ENCODE measurements at places on chromosomes 16 and 17.

DNA sequence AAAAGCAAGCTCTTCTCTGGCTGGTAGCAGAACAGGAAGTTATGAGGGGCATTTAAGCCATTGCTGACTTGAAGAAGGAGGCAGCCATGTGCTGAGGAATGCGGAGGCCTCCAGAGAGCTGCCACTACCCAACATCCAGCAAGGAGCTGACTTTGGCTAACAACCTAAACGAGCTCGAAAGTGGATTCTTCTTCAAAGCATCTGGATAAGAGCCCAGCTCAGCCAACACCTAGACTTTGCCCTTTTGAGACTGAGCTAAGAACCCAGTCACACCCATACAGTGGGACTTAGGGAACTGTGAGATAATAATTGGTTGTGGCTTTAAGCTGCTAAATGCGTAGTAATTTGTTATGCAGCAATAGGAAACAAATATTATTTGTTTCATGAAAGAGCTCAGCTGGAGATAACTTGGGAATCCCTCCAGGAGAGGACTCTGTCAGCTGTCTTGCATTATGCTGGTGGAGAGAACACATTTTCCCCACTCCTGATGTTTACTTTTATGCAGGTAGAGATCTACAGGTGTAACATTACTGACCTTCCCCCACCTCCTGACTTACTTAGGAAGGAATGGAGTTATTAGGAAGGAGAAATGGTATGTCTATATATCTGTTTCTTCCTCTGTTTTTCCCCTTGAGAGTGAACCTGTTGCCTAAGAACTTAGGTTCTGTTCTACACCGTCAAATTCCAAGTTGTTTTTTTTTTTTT is 52.7 kb upstream of the ZNF629 start:
- no peak for DNase-seq

- DNase-seq = no peak
Measured at GRCh38 chr17:70774339-70775117, 605.2 kb downstream of the KCNJ2 start.

DNA sequence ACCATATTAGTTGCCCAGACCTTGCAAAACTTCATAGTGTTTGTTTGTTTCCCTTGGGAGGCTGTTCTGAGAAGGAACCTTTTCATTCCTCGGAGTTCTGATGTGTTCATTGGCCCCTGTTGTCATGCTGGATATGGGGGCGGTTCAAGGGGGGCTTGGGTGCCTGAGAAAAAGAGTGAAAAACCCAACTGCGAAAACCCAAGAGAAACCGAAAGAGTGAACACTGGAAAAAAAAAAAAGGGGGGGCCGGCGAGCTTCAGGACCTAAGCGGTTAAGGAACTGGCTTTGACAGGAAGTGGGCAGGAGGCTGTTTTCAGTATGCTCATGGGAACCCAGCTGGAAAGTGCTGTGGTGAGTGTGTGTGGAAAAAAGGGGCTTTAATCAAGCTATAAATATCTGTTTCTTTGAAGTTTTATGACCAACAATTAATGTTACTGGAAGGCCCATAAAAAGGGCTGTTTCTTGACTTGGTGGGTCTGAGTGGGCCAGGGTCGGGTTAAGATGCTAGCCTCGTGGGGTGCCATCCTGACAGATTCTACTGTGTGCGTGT is 510.7 kb downstream of the MAF start:
- DNase-seq = peak; percentile 99

DNA sequence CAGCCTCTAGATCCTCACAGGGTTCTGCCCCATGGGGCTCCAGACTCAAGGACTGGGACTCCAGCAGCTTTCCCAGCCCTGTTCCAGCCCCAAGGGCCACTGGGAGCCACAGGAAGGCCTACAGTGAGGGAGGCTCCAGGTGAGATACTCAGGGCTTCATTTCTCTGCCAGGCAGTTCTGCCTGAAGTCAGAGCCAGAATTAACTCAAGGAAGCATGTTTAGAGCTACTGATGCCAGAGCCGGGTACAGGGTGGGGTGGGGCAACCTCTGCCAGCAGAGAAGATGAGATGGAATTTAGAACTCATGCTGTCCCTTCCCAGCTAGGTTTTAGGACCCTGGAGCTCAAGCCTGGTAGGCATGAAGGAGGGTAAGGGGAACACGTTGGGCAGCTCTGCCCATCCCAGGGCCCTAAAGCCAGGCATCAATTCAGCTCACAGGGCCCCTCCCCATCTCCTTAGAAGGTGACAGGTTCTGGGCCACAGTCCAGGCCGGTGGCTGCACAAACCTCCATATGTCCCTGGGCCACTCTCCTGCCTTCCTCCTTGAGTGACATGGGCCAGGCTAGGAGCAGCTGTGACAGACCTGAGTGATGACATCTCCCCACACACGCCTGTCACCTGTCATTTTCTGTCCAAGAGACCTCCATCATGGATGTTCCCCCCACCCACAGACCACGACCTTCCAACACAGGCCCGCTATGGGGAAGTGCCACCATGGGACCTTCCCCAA is 24.5 kb upstream of the SPPL2C start:
- DNase-seq = no peak

- DNase-seq = no peak
Measured at GRCh38 chr16:10352262-10352661, 33.6 kb upstream of the ATF7IP2 start.

DNA sequence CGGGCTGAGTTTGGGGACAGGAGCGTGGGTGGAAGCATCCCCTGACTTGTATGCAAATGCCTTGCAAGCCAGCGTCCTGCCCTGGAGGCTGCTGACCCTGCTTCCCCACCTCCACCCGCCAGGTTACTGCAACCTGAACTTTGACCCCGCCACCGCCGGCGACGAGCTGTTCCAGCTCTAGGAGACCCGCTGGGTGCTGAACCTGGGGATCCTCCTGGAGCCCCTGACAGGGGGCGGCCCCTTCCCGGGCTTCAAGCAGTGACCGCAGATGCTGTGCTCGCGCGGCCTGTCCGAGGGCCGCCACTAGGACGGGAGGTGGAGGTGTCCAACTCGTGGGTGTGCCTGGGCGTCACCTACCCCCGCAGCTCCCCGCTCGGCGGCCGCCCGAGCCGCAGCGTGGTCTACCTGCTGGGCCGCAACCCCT is 10.7 kb upstream of the SLC16A5 start:
- DNase-seq = no peak

- no peak for DNase-seq
Measured at GRCh38 chr17:40418428-40418706, 671 bp upstream of the TOP2A start.

DNA sequence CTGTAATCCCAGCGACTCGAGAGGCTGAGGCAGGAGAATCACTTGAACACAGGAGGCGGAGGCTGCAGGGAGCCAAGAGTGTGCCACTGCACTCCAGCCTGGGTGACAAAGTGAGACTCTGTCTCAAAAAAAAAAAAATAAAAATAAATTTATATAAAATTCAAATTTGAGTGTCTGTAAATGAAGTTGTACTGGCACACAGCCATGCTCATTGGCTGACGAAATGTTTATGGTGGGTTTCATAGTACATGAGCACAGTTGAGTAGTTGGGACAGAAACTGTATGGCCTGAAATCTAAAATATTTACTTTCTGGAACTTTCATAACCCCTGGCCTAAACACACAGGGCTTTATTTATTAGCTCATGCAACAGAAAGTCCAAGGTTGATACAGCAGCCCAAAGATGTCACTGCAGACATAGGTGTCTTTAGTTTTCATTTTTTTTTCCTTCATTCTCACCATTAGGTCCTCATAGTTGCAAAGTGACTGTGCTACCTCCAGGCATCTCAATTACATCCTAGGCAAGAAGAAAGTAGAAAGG is 355.3 kb downstream of the SLC39A11 start:
- no peak for DNase-seq

DNA sequence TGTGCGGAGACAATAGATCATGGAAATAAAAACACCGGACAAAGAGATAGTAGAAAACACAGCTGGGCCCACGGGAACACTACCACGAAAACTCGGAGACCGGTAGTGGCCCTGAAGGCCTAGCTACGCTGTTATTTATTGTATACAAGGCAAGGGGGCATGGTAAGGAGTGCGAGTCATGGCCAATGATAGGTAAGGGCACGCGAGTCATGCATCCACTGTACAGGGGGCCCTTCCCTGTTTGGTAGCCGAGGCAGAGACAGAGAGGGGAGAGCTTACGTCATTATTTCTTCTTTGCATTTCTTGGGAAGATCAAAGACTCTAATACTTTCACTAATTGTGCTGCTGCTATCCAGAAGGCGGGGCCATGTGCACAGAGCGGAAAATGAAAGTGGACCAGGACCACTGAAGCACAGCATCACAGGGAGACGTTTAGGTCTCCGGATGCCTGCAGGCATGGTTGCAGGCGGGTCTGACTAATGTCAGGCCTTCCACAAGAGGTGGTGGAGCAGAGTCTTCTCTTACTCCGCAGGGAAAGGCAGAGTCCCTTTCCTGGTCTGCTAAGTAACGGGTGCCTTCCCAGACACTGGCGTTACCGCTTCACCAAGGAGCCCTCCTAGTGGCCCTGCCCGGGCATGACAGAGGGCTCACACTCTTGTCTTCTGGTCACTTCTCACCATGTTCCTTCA is 74.4 kb upstream of the ARL4D start:
- no peak for DNase-seq

- DNase-seq = no peak
Measured at GRCh38 chr16:67237396-67238277, 9.6 kb downstream of the FHOD1 start.

GRCh38 chr16:88403794-88404581 is 21.2 kb downstream of the ZNF469 start:
- no peak for DNase-seq

- DNase-seq = no peak
Measured at GRCh38 chr16:52557236-52557635, 10.3 kb upstream of the TOX3 start.

- no peak for DNase-seq
Measured at GRCh38 chr16:79725051-79725450, 124.5 kb upstream of the MAF start.

- DNase-seq = no peak
Measured at GRCh38 chr17:32586666-32587065, 99.9 kb downstream of the CDK5R1 start.

DNA sequence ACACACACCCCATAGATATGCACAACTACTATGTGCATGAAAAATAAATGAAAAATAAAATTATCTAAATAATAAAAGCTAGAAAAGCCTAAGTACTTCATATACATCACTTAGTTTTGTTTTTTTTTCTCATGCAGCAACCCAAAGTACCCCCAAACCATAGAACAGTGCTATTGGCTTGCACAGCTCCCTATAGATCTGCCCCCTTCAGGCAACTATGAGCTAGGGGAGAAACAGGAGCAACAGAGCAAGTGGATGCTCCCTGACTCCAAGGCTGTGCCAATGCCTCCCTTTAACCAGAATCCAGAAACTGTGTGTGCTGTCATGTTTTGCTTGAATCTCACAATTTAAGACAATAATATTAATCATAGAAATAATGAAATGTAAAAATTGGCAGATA is 605.5 kb downstream of the TOX3 start:
- no peak for DNase-seq

DNA sequence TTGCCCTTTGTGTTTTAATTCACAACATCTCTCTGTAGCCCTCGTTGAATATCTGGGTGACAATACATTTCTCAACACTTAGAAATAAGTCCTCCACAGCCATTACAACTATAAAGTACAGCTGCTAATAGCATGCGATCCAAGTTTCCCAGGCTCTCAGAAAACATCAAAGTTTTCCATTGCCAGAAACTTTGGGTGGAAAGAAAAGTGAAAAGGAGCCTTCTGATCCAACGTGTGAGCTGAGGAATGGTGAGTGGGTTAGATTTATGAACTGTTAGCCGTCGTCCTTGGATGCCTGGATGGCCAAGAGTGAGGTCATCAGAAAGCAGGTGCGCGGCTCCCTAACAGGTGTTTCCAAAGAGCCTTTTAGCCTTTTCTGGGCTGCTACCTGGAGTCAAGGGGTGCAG is 258.0 kb downstream of the PMP22 start:
- DNase-seq = no peak

DNA sequence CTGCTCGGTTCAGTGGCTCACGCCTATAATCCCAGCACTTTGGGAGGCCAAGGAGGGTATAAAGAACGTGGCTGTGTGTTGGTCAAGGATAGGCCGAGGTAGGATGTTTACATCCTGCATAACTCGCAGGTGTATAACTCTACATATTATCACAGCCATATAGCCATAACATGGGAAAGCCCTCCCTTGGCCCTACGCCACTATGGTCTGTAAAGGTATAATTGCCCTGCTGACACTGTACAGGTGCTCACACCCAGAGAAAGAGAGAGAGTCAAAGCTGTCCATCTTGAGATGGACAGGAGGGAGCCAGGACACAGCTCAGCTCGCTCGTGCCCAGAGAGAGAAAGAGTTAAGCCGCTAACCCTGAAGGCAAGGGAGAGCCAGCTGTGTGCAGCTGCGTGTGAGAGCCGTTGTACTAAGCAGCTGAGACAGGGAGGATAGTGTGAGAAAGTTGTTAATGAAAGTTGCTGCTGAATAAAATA is 30.4 kb upstream of the DHX8 start:
- no peak for DNase-seq

DNA sequence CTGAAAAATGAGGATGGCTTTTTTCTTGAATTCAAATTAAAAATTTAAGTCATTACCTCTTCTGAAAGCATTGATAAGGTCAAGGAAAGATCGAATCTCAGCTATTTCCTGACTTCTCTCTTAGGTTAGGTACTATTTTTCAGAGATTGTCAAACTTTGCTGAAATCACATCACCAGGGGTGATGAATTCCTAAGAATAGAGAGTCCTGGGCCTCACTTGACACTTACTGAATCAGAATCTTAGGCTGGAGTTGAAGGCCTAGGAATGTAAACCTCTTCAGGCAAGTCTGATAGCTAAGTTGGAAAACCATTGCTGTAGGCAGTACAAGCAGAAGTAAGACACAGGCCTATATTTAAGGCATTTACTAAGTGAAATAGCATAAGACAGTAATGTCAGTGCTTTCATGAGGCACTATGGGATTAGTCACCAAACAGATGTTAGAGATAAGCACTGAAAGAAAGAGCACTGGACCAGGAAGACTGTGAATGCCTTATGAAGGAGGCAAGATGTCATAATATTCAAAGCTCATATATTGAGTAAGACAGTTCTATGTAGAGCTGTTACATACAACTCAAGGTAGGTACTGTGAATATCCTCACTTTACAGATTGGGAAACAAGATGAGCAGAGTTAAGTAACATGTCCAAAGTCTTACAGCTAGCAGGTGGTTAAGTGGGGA is 21.5 kb downstream of the DCAF7 start:
- no peak for DNase-seq

GRCh38 chr17:1793447-1793806 is 31.6 kb downstream of the SERPINF1 start:
- DNase-seq = no peak

DNA sequence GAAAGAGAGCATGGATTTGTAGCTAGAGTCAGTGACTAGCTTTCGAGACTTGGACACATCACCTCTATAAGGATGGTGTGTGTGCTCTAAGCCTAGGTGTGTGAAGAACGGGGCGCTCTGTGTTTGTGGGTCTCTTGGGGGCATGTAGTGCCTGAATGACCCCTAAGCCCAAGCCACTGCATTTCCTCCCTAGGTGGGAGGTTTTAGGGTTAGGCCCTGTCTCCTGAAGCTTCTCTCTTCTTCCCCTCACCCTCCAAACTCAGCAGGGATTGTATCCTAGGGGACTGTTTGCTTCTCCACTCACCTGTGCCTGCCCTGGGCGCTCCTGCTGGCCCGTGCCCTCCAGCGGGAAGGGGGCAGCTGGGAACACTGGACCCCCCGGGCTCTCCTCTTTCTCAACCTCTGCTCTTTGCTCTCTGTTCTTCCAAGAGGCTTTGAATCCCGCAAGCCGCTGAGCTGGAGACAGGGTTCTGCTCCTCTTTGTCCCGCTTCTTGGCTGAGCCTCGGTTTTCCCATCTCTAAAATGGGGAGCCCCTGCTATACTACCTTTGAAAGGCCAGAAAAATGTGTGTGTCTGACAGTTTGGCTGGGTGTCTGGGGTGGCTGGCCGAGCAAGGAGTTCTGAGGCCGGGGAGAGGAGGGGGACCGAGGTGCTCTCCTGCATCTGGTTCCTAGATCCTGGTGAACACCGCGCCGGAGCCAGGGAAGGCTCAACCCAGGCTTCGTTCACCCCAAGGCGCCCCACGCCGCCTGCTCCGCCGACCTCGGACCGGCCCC is 810 bp downstream of the CYGB start:
- no peak for DNase-seq

Data from Jurkat, Clone E6-1 (cell line).